Activated CD4-positive, alpha-beta T cell treated with anti-CD3 and anti-CD28 coated beads for 1 hour (primary cell): ENCODE measurements at places on chromosomes 3 and 15.

- no peak for DNase-seq
These were observed 866.9 kb downstream of the FHIT start for GRCh38 chr3:60384341-60384740.

GRCh38 chr3:4742359-4742758 is 236.9 kb upstream of the BHLHE40 start:
- DNase-seq: no peak

DNA sequence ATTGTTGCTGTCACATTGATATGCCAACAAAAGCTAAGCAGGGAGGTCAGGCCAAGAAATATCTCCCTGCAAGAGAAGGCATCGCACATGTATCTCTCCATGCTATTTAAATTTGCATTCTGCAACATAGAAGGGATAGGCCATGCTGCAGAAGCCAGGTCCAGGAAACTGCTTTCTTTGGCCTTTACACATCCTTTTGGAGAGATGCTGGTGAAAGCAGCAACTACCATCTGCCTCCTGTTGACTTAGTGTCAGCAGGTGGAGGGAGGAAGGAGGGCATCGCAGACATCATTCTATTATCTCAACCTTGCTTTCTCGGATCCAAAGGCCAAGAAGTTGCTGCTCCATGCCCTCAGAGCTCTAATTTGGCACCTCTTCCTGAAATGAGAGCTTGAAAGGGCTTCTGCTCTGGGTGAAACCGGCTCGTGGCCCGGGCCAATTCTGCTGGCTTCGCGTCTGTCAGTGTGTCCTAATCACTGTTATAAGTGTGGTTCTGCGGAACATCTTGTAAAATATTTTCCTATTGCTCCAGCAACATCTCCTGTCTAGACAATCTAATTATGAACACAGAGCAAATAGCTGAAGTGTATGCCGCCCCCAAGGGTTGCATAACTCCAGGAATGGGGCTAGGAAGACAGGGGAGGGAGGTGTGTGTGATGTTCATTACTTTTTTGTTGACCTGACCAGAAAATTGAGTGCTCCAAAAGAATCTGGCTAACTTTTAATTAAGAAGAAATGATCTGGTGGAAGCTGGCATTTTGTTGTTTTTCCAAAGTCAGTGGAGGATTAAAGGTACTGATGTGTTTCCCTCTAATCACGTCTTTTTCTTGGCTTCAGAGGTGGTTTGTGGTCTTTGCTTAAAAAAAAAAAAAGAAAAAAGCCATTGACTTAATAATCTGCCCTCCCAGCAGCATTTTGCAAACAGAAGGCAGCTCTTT is 89.1 kb downstream of the TPRG1 start:
- DNase-seq: no peak

GRCh38 chr3:184315871-184316661 is 1.7 kb downstream of the EIF4G1 start:
- no peak for DNase-seq

GRCh38 chr15:85008474-85009260 is 27.0 kb downstream of the PDE8A start:
- DNase-seq: no peak

DNA sequence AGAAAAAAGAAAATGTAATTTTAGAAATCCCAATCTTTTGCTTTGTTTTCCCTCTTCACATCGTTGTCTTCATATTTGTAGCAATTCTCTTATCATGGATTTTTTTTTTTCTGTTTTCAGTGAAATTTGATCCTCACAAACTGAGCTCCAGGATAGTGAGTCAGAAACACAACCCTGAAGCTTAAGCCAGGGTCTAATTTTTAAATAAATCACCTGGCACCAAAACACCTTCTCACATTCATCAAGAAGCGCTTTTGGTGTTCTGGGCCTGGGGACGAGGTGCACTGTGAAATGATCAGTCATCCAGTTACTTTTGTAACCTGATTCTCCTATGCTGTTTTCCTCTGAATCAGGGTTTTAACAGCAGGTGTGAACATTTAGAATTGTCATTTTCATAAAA is 87.7 kb downstream of the REC114 start:
- no peak for DNase-seq

DNA sequence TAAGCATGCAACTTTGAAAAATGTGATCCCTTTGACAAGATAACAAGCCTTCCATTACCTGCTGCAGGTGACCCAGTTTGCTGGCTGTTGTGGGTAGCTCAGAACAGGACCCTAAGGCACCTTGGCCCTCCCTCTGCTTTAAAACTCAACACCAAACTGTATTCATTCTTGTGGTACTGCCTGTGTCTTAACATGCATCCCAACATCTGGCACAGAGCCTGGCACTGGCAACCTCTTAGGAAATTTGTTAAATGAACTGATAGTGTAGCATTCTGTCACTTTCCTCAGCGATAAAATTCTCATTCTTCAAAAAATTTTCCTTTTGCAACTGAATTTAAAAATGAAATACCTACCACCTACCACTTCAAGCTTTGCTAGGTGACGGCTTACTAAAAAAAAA is 287.3 kb upstream of the ADAMTS9 start:
- no peak for DNase-seq

DNA sequence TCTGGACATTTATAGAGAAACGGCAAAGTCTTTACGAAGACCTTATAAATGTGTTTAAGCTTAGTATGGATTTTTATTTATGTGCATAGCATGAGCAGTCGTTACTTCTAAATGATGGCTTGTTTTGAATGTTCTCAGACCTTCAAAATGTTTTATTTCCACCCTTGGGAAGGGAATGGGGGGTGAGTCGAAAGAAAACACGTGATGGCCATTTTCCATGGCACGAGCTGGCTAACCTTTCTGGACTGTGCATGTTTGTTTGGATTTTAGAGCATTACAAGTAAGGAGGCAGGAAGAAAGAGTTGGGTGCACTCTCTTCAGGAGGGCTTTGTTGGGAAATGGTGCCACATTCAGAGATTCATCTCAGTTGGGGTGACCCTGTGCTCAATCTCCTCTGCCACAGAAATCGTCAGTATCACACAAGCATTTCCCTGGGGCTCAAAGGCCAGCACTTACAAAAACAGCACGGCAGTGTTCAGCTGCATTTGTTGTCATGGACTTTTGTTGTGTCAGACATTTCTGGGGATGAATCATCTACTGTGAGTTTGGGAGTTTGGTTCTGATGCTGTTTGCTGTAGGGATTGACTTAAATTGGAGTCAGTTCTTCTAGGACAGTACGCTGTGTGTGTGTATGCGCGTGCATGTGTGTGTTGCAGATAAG is 52.3 kb upstream of the ADAMTS9 start:
- no peak for DNase-seq

- no peak for DNase-seq
These were observed 61.7 kb downstream of the FMN1 start for GRCh38 chr15:33132722-33133345.

- no peak for DNase-seq
These were observed 58.8 kb downstream of the BTD start for GRCh38 chr3:15660055-15660935.

DNA sequence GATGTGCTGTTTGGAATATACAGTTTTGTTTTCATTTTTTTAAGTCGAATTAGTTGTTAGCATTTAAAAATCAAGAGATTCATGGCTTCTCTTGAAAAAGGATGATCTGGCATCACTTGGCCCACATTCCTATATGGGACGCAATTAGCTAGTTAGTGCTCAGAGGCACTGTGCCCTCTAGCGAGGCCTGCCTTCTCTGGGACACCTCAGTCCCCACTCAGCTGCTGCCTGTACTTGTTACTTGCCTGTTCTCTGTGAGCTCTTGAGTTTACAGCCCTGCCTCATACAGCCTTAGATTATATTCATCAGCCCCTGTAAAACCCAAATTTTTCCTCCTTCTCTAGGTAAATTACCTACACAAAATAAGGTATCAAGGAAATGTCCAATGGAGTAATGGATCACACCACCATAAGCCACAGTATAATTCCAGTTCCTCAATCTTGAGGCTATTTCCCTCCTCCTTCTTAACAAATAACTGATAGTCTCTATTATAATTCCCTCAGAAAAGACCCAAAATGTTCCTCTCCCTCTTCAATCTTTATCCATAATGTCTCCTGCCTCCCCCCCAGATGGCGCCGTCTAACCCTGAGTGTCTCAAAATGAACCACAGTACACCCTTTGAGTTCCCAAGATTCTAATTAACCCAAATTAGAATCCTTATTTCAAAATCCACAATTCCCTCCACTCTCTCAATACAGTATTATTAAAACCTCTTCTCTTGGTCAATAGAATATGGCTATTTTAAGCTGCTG is 2.7 kb downstream of the ZMAT3 start:
- DNase-seq: no peak

GRCh38 chr3:10873415-10873814 is 57.4 kb downstream of the SLC6A11 start:
- no peak for DNase-seq

- DNase-seq: peak; percentile 15
These were observed 957 bp downstream of the ADCY5 start for GRCh38 chr3:123447749-123448517.

- no peak for DNase-seq
These were observed 6.5 kb downstream of the CPEB1 start for GRCh38 chr15:82640672-82641071.

GRCh38 chr3:165642761-165643420 is 194.3 kb downstream of the BCHE start:
- DNase-seq: no peak

DNA sequence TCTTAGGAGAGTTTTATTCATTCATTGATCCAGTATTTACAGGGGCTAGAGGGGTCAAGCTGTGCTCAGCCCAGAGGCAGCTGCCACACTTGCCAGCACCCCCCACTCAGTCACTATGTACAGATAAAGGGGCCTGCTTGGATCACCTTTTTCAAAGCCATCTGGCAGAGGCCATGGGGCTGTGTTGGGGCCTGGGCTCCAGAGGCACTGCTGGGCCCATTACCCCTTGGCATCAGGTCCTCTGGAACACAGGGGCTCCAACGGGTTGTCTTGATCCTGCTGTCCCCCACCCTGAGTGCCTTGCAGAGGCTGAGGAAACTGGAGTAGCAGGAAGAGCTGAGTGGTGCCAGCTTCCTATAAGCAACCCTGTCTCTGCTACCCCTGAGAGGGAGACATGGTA is 43.9 kb downstream of the SEMA3G start:
- DNase-seq: no peak

DNA sequence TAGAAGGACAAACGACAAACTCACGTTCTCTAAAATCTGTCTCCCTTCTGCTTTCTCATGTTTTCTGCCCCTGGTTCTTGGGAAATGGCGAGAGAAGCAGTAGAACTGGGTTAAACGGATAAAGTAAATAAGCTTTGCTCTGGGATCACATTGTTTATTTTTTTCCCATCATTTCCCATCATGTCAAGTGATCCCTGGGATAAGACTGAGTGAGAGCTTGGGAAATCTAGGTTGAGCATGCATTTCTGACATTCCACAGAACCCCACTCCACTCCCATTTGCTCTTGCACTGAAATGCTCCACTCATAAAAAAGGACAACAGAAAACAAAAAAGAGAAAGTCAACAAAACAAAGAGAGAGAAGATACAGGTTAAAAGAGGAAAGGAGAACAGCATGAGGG is 69.1 kb downstream of the SEMA6D start:
- no peak for DNase-seq

DNA sequence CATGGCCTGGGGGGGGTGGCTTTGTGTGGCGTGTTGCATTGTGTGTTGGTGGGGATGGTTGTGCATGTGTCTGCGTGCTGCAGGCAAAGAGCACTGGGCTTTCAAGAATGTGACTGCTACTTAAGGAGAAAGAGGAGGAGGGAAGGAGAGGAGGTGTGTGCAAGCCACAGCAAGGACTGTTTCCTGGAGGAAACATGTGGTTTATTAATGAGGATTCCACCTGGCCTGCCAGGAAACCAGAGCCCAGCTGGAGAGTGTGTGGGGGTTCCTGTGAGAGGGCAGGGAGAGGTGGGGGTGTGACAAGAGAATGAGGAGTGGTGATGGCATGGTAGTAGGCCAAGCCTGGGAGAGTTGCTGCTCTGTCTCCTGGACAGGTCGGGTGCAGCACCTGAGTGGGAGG is 258.1 kb upstream of the ROPN1 start:
- DNase-seq: no peak

DNA sequence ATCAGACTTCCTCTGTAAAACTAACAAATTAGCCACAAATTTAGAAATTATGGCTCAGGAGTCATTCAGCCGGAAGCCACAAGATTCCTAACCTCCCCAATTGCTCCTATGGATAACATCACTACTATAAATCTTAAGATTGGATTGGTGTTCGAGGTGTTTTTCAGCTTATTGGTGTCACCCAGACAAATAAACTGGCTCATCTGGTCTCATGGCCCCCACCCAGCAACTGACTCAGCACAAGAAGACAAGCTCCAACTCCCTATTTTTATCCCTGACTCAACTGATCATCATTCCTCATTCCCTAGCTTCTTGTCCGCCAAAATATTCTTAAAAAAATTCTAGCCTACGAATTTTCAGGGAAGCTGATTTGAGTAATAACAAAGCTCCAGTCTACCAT is 135.1 kb upstream of the STRIT1 start:
- DNase-seq: no peak

- DNase-seq: no peak
These were observed 60.6 kb downstream of the CYP11A1 start for GRCh38 chr15:74306781-74307217.

- no peak for DNase-seq
These were observed 144.0 kb upstream of the NANOGP8 start for GRCh38 chr15:35229085-35229484.

GRCh38 chr3:12983319-12983718 is 89.9 kb downstream of the IQSEC1 start:
- DNase-seq: no peak

DNA sequence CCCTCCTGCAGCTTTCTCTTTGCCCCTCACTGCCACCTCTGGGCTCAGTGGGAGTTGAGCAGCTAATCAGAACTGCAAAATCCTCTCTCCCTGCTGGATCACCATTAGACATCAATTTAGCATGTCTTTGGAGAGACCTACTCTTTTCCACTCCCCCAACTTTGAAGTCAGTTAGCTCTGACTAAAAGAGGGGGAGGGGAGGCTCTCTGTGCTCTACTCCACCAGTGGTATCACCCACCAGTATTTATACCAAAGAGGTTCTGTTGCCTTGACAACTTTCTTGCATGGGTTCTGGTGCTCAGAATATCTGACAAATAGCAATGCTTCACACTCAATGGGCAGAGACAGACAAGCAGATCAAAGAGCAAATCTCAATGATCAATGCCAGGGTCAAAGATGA is 146.2 kb upstream of the ROPN1 start:
- DNase-seq: no peak

DNA sequence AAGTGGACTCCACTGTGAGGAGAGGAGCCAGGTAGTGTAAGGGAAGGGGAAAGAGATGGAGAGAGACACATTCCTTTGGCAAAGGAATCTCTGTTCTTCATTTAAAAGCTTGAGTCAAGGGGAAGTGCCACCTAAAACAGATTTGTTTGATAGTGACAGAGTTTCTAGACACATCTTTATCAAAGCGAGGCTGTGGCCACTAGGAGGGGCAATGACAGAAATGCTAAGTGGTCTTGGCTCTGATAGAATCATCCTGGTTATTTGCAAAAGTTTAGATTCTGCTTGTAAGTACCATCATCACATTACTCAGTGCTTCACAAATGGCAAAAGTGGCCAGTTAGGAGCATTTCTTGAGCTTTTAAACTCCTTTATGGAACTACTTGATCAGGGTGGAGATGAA is 261.4 kb downstream of the CNTN3 start:
- DNase-seq: no peak
